ENCODE measurements at places on chromosomes 2 and 18. TPM values are rescaled to one million over a fixed set of nuclear protein-coding genes. Genes with fewer than 3 reads are reported as not detected.

PCGF1 gene
- 14.7 TPM for total RNA-seq

DNA sequence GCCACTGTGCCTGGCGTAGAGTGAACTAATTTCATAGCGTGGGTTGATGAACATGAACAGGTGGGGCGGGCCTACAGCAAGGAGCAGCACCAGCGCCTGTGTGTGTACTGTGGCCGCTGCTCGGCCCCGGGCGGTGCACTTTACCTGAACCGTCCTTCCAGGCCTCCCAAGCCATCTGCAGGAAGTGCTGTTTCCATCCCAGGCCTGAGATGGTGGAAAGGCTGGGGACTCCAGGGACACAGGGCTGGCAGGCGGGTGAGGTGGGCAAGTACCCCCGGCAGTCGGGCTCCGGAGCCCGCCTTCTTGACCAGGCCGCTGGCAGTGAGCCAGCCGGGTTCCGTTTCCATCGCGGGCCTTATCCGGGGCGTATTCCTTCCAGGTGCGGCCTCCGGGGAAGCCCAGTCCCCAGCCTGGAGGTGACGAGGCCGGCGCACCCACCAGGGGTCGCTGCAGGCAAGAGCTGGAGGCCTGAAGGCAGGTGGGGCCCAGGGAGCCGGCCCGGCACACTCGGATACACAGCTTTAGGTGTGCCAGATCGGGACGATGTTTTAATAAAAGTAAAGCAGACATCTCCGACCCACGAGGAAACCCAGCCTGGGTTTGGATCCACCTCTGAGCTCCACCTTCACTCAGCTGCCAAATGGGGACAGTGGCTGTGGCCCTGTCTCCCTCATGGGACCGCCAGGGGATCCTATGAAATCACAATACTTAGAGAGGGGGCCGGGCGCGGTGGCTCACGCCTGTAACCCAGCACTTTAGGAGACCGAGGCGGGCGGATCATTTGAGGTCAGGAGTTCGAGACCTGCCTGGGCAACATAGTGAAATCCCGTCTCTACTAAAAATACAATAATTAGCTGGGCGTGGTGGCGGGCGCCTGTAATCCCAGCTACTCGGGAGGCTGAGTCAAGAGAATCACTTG, 22.7 kb upstream of the PDIA6 start:
- DNase-seq = peak; percentile 59

PID1 gene
- total RNA-seq = 14.0 TPM

- no peak for DNase-seq
Measured at GRCh38 chr2:130378898-130379214, 23.0 kb downstream of the PTPN18 start.

Data from prostate gland (tissue), 2 donors.